ENCODE measurements at places on chromosomes 12 and 14. TPM values are rescaled to one million over a fixed set of nuclear protein-coding genes. Genes with fewer than 3 reads are reported as not detected.

DNA sequence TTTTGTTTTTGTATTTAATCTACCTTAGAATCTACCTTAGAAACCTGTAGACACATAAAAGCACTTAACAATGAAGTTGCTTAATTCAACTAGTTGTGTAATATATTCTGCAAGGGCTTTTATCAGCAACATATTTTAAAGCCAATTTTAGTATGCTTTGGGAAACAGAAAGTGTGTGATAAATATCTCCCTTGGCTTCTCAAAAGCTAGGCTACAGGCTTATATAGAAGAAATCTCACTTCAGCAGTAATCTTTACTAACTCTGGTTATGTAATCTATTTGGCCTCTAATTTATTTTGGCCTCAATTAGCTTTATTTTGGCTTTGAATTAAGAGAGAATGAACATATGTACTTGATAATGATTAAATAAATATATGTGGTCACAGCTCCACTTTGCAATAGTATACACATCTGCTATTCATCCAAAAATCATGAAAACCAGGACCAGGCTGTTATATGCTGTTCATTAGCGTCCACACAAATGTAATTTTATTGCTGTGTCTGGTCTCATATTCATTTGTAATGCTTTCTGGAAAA lies 37.2 kb downstream of the LRP6 start:
- no peak overlapping the region for H3K27ac ChIP-seq
- H3K4me1 ChIP-seq, result peaks cover 4% of the 10 kb centered on the region
- H3K4me3 ChIP-seq, result no peak overlapping the region

- H3K36me3 ChIP-seq, result no peaks in the 10 kb centered on the region
- no peaks in the 10 kb centered on the region for H3K4me1 ChIP-seq
- H3K4me3 ChIP-seq, result no peak overlapping the region
- no peak overlapping the region for H3K27ac ChIP-seq
- no peak for DNase-seq
Measured at GRCh38 chr14:100578552-100578951, 8.7 kb downstream of the BEGAIN start.

GRCh38 chr12:639566-639965 lies 23.7 kb downstream of the NINJ2 start:
- no peak overlapping the region for H3K27ac ChIP-seq
- no peaks in the 10 kb centered on the region for H3K36me3 ChIP-seq
- DNase-seq, result no peak
- no peaks in the 10 kb centered on the region for H3K27me3 ChIP-seq

GRCh38 chr14:57732463-57733285 lies 133.2 kb downstream of the SLC35F4 start:
- no peak overlapping the region for H3K4me3 ChIP-seq
- DNase-seq, result peak; percentile 67
- no peaks in the 10 kb centered on the region for H3K36me3 ChIP-seq
- H3K4me1 ChIP-seq, result no peaks in the 10 kb centered on the region

GRCh38 chr12:115872212-115872611 lies 405.3 kb downstream of the MED13L start:
- peaks cover 3% of the 10 kb centered on the region for H3K27me3 ChIP-seq
- H3K27ac ChIP-seq, result no peak overlapping the region
- no peaks in the 10 kb centered on the region for H3K4me1 ChIP-seq
- no peak for DNase-seq
- H3K36me3 ChIP-seq, result no peaks in the 10 kb centered on the region

DNA sequence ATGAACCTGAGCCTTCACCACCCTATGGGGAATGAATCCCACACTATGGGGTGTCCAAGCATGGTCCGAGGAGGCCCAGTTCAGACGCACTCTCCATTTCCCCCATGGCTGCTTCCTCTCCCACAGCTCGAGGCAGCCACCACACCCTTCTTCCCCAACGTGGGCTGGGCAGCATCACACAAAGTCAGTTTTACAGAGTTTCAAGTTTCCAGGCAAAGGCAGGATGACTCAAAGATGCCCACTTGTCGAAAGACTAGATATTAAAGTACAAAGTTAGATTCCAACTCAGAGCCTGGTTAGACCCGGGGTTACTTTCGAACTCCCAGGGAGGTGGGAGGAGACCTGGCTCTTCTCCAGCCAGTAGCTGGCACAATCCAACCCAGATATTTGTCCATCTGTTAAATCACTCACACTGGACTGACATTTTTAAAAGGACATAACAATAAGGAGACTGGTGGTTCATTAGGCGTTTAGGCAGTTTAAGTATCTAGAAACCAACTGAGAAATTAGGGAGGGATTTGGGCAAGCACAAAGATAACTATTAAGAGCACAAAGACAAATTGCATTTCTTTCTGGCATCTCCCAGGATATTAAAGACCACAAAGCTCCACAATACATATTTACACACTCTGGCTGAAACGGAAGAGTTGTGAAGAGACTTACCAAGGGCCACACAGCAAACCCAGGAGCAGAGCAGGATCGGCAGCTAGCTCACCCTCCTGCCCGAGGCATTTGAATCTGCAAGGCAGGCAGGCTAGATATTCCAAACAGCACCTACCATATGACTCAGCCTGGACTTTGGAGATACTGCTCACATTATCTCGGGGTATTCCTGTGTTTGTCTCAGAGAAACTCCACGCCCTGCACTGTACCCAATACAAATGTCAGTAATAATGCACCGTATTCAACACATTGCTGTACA lies 34.8 kb downstream of the TMCC3 start:
- H3K36me3 ChIP-seq, result no peaks in the 10 kb centered on the region
- no peak overlapping the region for H3K27ac ChIP-seq
- H3K4me1 ChIP-seq, result peaks cover 38% of the 10 kb centered on the region
- peak; percentile 48 for DNase-seq
- H3K4me3 ChIP-seq, result peak overlapping the region; percentile 19

DNA sequence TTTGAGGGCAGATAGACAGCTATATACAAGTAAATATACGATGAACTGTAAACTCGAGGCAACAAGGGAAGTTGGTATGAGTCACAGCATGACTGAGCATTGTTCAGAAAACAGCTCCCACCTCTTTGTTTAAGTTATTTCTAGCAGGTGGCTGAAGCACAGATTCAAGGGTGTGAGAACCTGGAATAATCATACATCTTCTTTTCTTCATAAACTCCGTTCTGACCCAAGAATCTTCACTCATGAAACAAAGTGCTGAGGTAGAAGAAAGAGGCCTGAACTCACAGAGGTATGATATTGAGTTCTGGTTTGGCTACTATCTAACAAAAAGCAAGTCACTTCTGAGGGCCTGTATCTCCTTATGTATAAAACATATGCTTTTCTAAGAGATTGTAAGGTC lies 364.1 kb upstream of the KITLG start:
- peak; percentile 66 for DNase-seq

DNA sequence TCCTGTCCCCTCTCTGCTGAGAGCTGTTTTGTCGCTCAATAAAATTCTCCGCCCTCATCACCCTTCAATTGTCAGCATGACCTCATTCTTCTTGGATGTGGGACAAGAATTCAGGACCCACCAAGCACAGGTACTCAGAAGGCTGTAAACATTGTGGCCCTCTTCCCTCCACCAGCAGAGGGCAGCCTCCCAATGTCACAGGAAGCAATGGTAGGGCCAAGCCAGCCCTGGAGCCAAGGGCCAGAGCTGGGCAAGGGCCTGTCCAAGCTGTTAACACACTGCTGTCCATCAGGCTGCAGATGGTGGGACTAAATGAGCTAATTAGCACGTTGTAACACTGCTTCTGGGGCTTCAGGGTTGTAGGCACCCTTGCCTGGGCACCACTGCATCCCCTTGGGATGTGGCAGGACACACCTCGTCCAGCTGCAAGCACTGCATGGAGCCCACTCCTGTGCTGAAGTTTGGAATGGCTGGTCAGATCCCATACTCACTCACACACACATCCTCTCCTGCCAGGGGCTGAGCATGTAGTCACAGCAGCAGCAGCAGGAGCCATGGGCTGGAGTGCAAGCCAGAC lies 62.7 kb upstream of the HECTD1 start:
- H3K4me1 ChIP-seq, result no peaks in the 10 kb centered on the region
- H3K27ac ChIP-seq, result no peak overlapping the region
- no peak overlapping the region for H3K4me3 ChIP-seq
- DNase-seq, result no peak
- H3K27me3 ChIP-seq, result no peaks in the 10 kb centered on the region

GRCh38 chr14:63662776-63663175 lies 21.1 kb upstream of the WDR89 start:
- H3K27ac ChIP-seq, result no peak overlapping the region
- H3K4me1 ChIP-seq, result no peaks in the 10 kb centered on the region
- H3K4me3 ChIP-seq, result no peak overlapping the region
- DNase-seq, result no peak

DNA sequence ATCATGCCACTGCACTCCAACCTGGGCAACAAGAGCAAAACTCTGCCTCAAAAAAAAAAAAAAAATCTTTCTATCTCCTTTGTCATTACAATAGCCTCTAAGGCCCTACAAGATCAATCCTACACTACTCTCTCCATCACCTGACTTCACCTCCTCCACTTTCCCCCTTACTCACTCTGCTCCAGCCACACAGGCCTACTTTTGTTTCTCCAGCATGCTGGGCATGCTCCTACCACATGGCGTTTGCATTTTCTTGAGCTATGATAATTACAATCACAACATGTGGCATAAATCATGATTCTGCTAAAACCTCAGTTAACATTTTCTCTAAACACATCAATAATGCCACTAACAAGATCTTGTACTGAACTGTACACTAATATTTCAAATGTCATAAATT lies 7.8 kb downstream of the PPP1R13B start:
- no peaks in the 10 kb centered on the region for H3K4me1 ChIP-seq
- DNase-seq, result no peak
- H3K27me3 ChIP-seq, result no peaks in the 10 kb centered on the region

- no peak overlapping the region for H3K27ac ChIP-seq
- no peaks in the 10 kb centered on the region for H3K27me3 ChIP-seq
- H3K4me1 ChIP-seq, result no peaks in the 10 kb centered on the region
- H3K36me3 ChIP-seq, result peaks cover 13% of the 10 kb centered on the region
- no peak overlapping the region for H3K4me3 ChIP-seq
- DNase-seq, result no peak
Measured at GRCh38 chr14:90303473-90303872, 28.3 kb downstream of the NRDE2 start.

DNA sequence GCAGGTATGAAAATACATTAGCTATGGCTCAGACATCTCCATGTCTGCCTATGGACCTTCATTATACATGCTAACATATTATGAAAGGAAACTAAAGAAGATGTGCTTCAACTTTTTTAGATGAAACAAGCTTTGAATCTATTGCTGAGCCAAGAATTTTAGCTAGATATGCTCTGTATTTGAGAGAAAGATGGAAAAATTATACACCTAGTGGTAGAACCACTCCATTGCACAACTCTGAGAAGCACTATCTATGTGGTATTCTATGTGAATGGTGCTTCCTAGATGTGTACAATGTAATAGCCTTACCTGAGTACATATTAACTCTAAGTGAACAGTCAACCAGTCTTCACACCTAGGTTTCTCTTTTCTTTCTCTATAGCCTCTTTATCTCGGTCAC lies 17.3 kb downstream of the EPYC start:
- no peak for DNase-seq
- no peaks in the 10 kb centered on the region for H3K36me3 ChIP-seq
- H3K27ac ChIP-seq, result no peak overlapping the region
- H3K4me3 ChIP-seq, result no peak overlapping the region
- H3K4me1 ChIP-seq, result no peaks in the 10 kb centered on the region
- H3K27me3 ChIP-seq, result no peaks in the 10 kb centered on the region

DNA sequence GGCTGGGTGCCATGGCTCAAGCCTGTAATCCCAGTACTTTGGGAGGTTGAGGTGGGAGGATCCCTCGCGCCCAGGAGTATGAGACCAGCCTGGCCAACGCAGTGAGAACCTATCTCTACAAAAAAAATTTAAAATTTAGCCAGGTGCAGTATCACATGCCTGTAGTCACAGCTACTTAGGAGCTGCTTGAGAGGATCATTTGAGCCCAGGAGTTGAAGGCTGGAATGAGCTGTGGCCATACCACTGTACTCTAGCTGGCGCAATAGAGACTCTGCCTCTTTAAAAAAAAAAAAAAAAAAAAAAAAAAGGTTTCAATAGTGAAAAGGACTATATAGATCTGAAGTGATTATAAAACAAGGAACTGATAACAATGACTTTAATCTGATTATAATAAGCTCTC lies 13.5 kb downstream of the PSMA3 start:
- no peak overlapping the region for H3K27ac ChIP-seq
- no peaks in the 10 kb centered on the region for H3K4me1 ChIP-seq
- no peaks in the 10 kb centered on the region for H3K27me3 ChIP-seq

DNA sequence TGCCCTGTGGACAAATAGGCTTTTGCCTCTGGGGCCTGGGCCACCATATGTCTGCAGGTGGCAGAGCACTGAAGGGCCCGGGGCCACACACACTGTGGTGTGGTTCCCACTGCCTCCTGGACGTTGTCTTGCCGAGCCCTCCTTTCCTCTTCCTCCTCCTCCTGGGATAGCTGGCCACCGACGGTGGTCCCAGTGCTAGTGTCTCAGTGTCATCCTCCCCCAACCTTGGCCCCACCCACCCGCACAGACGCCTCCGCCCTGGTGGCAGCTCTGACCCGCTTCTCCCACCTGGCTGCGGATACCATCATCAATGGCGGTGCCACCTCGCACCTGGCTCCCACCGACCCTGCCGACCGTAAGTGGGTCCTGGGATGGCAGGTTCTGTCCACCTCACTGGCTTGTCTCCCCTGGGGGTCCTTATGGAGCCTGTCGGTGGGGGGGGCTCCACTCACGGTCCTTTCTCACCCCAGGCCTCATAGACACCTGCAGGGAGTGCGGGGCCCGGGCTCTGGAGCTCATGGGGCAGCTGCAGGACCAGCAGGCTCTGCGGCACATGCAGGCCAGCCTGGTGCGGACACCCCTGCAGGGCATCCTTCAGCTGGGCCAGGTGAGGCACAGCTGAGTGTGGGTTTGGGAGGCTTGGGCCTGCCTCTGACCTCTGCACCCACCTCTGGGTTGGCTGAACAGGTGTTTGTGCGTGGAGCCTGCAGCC lies 23.5 kb downstream of the HIP1R start:
- no peaks in the 10 kb centered on the region for H3K27me3 ChIP-seq
- H3K36me3 ChIP-seq, result no peaks in the 10 kb centered on the region
- H3K4me3 ChIP-seq, result no peak overlapping the region
- no peak for DNase-seq

Gene MYO1H
- total RNA-seq, result not detected

Gene TAS2R20
- 0.57 TPM for total RNA-seq

Gene CD4
- total RNA-seq, result 0.72 TPM

Gene AHSA1
- 157 TPM for total RNA-seq

Gene RTL1
- total RNA-seq, result 0.18 TPM

Gene PGF
- 3.5 TPM for total RNA-seq

Gene DBX2
- not detected for total RNA-seq

All from astrocyte (in vitro differentiated cells and primary cell).